ENCODE measurements at places on chromosomes 7 and 10.
A peak's percentile ranks its signal among the peaks of the same experiment; 100 is the strongest.

DNA sequence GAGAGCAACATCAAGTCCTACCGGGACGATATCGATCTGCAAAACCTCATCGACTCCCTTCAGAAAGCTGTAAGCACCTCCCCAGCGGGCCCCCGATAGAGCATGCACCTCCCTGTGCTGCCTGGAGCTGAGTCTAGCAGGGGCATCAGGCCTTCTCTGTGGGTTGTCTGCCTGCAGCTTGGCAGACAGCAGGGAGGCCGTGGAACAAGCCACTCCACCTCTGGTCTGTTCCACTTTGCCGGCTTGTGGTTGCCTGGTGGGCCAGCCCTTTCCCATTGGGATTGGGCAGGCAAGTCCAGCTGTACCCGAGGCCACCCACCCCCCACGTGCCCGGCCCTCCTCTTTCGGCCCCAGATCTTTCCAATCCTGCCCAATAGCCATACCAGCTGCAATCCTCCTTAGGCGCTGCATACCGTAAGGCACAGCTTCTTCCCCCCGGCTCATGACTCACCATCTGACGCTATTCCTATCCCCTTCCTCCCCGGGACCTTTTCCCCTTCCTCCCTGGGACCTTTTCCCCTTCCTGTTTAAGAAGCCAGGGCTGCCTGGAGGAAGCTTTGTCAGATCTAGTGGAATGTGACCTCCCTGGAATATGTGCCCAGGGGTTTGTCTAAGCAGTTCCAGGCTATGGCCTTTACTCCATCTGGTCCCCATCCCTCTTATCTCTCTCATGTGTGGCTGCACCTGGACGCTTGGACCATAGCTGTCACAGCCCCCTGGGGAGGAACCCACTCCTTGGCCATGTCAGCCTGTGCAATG is 28.1 kb upstream of the SH2D4B start:
- DNase-seq: no peak

DNA sequence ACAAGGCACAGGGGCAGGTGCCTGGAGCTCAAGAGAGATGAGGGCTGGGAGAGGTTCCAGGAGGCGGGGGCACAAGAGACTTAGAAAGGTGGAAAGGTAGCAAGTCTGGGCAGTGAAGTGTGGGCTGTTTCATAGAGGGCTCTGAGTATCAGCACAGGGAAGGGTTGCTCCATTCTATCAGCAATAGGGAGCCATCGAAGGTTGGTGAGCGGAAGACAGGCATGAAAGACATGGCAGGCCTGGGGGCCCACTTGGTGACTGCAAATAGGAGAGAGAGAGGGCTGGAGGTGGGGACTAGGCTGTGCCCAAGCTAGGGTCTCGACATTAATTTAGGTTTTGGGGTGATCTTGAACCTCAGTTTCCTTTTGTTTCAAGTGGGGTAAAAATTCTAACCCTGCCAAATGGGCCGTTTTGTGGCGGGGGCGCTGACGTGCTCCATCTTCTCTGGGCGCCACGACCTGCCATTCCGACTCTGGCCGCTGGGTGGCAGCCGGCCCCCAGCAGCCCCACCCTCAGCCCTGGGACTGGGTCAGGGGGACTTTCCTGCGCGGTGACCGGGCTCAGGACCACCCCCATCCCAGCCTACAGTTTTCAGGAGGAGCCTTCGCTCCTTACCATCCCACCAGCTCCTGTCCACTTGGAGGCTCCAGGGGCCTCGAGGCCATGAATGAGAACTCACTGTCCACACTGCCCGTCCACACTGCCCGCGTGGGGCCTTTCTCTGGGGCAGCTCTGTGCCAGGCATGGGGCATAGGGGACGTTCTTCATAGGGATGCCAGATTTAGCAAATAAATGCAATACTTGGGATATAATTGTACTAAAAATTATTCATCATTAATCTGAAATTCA is 37.2 kb upstream of the PCBD1 start:
- peak; percentile 43 for DNase-seq

DNA sequence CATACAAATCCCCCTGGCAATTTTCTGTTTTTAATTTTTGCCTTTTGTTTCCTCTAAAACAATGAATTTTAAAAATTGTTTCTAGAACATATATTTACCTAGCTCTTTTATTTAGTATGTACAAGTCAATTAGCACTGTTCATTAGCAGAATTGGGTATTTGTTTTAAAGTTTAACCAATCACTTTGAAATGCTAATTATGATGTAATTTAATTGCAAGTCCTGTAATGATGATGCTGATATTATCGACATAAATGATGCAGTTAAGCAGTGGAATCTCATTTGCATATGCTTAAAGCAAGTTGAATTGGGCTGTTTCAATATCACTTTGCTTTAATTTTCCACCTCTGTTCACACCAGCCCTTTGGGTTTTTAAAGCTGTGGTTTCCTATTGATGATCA is 2.7 kb downstream of the FOXP2 start:
- no peak for DNase-seq

DNA sequence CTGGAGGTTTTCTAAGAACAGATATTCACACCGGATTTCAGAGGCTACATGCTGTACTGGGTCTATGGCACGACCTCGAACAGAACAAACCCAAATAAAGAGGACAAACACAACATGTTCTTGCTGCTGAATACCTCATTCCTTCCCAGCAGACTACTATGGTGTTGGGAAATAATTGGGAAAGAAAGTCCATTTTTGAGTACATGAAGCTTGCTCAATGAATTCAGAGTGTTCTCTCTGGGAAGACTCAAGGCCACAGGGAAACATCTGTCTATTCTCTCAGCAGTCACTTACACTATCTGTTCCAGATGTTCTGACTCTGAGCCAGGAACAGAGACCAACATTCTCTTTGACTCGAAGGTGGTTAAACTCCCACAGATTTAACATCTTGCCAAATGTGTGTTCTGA is 30.9 kb downstream of the LAMB1 start:
- DNase-seq: no peak

GRCh38 chr7:155846936-155847335 is 34.7 kb upstream of the SHH start:
- no peak for DNase-seq

GRCh38 chr10:110783509-110784107 is 88.1 kb upstream of the PDCD4 start:
- peak; percentile 44 for DNase-seq
